Left ventricle myocardium inferior (tissue), 1 donor: ENCODE measurements at places on chromosomes 12 and 14.

- no peak for DNase-seq
These were observed 128.0 kb upstream of the OVCH1 start for GRCh38 chr12:29625359-29625953.

DNA sequence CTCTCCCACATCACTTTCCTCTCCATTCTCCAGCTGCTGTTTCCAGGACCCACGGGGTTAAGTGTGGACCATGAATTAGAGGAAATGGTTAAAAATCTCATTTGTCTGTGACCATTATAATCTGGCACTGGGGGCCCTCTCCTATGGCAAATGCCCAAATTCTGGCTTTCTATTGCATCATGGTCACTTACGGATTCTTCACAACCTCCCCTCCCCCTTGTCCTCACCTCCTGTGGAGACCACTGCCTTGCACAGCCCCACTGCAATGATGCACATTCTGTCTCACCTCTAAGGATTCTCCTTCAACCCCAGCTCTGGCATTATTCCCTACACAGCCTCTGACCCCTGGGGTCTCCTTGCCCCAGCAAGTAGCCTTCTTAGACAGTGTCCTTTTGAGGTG lies 18.9 kb downstream of the BCAT1 start:
- no peak for DNase-seq

GRCh38 chr14:30283822-30284446 lies 275.0 kb upstream of the G2E3 start:
- no peak for DNase-seq

GRCh38 chr12:80422550-80422949 lies 21.5 kb upstream of the PTPRQ start:
- no peak for DNase-seq

DNA sequence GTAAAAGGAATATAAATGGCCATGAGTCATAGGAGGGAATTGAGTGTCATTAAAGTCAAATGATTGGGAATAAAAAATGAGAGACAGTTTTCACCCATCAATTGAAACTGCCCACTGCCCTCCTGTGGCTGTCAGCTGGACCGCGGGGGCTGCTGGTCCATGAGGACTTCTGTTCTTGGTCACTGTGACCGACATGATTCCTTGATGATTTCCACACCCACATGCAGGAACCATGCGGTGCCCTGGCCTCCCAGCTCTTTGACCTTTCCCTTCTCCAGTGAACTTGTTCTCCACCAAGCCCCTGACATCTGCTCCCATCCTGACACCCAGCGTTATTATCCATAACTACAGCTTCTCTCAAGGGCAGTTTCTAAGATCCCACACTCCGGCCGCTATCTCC lies 48.4 kb downstream of the C12orf75 start:
- no peak for DNase-seq

GRCh38 chr14:77390188-77390587 lies 13.0 kb downstream of the SAMD15 start:
- no peak for DNase-seq

DNA sequence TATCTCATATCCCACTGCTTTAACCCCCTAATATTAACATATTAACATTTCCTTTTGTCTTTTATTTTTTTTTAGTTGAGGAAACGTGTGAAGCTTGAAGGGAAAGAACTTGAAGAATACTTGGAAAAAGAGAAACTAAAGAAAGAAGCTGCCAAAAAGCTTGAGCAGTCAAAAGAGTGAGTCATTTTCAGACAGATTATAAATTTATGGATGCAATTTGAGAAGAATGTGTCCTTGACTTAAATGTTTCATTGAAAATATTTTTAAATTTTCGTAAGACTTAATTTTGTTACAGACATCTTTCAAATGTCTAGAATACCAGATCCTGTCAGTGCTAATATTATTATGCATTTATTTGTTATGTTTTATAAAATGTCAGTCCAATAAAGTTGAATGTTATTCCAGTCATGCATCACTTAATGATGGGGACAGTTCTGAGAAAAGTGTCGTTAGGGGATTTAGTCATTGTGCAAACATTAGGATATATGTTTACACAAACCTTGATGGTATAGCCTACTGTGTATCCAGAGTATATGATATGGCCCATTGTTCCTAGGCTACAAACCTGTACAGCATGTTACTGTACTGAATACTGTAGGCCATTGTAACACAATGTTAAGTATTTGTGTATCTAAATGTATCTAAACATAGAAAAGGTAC lies 32.6 kb downstream of the CPSF2 start:
- no peak for DNase-seq

DNA sequence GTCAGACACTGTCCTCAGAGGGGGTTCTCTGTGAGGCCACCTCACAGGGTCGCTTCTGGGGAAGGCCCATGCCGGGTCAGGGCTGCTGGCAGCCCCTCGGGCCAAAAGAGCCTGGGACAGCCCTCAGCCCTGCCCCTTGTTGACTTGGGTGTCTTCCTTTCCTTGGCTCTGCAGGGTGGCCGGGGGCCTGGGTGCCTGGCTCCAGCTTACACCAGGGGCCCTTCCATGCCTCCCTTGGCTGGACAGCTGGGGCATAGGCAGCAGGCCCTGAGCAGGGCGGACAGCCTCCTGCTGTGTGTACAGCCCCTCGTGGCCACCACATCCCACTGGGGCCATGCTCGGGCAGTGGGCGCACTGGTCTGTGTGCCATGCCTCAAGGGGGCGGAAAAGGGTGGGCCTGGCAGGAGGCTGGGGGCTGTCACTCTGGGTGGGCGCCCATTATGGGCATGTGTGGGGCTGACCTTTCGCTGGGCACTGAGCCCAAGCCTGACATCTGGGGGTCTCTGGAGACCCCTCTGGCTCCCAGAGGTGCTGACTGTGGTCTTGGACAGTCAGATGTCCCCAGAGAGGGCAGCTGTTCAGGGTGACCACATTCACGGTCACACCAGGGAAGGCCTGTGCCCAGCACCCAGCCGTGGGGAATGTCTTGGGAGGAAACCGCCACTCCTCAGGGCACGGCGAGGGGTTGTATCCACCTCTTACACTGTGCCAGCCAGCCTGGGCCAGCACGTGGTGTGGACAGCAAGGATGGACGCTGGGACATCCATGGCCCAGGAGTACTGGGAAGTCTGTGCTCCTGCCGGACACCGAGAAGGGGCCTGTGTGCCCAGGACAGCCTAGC lies 313.3 kb downstream of the TMEM121 start:
- DNase-seq = no peak

DNA sequence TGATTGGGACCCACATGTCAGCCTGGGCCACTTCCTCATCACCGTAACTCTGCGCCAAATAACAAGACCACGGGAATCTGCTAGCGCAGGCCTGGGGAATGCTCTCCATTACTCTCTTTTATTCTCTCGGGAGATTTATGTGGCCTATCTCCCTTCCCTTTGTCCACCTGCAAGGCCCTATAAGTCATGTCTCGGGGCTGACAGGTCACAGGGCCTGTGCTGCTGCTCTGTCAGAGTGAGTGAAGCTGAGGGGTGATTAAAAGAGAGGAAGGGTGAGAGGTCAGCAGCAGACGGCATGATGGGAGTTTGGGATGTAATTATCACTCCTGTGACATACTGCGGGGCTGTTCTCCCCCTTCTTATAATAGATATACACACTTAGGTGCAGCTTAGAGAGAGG lies 26.2 kb upstream of the GPATCH2L start:
- DNase-seq = no peak

GRCh38 chr14:100903672-100904185 lies at the start of gene RTL1:
RTL1 (minus strand) TSS chr14:100903722; CDS start chr14:100884788, 18,934 bp downstream.
- no peak for DNase-seq
